Naive thymus-derived CD8-positive, alpha-beta T cell (primary cell): ENCODE measurements at places on chromosomes 11 and 22.
A peak's percentile ranks its signal among the peaks of the same experiment; 100 is the strongest.

DNA sequence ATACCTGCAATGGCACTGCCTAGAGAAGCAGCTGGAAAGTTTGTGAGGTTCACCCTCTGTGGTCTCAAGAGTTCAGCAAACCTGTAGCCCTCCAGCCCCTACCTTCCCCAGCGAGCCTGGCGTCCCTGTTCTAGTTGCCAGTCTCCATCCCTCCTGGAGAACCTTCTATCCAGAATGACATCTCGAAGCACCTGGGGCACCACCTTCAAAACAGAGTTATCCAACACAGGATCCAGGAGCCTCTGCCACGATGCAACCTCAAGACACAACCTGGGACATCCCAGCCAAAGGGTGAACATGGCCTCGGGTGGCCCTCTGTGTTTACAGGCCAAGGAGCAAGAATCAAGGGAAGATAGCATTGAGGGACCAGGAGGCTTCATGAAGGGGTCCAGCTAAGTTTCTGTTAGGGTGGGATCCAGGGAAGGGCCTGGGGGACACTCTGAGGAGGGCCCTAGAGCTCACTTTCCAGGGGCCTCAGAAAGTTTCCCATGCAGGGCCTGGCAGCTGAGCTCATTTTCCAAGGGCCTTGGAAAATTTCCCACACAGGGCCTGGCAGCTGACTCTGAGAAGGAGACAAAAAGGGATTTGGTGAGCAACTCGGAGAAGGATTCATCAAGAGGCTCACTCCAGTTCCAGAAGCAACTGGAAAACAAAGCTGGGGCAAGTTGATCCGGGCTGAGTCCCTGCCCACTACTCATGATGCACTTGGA, 36.9 kb upstream of the SYT13 start:
- DNase-seq, result no peak

DNA sequence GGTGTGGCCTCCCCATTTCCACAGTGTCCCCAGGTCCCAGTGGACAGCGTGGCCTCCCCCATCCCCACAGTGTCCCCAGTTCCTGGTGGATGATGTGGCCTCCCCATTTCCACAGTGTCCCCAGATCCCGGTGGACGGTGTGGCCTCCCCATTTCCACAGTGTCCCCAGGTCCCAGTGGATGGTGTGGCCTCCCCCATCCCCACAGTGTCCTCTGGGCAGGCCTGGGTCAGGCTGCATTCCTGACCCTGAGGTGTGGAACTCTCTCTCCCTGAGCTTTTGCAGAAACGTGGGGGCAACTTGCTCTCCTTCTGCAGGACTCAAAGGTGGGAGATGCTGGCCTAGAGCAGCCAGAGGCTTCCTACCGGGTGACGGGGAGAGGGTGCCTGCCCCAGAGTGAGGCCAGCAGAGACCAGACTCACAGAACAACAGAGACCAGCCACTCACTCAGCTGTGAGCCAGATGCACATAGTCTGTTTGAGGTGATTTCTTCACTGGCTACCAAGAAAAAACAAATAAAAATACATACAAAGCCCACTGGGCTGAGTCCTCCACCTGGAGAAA, 85.8 kb upstream of the FGF3 start:
- no peak for DNase-seq

GRCh38 chr22:48226026-48227013, 1463.9 kb downstream of the TBC1D22A start:
- no peak for DNase-seq

DNA sequence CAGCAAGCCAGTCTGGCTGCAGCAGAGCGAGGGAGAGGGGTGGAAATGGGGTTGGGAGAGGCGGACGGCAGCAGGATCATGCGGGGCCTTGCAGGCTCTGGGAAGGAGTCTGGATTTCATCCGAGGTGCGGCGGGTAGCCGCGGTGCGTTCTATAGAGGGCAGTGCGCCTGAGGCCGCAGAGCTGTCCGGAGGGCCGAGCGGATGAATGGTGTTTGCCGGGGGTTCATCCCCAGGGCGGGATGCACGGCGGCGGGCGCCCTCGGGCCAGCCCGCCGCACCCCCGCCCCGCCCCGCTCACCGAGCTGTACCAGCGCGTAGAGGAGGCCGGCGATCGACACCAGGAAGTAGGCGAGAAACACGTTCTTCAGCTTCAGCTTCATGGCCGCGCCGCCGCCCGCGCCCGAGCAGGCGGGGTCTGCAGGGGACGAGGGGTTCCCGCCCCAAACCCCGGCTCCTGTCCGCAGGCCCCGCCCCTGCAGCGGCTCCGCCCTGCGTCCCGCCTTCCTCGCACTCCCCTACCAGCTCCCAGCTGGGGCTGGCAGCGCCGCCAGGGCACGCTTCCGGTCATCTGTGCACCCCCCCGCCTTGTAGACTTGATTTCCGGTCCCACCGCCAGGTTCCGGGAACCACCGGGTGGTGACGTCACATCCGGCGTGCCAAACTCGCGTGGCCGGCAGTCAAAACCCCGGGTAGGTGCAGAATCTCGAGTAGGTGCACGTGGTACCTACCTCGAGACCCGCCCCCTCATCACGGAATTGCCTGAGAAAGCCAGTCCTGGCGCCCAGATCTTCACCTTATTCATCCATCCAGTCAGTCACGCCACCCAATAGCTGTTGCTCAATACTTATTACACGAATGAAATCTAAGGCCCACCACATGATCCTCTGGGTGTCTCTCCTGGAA, at the start of gene B3GAT3:
TSS of gene B3GAT3 (minus strand) at position 420 of the 904 bp plus-strand sequence. CDS start at position 381, 39 bp downstream.
- peak; percentile 96 for DNase-seq

DNA sequence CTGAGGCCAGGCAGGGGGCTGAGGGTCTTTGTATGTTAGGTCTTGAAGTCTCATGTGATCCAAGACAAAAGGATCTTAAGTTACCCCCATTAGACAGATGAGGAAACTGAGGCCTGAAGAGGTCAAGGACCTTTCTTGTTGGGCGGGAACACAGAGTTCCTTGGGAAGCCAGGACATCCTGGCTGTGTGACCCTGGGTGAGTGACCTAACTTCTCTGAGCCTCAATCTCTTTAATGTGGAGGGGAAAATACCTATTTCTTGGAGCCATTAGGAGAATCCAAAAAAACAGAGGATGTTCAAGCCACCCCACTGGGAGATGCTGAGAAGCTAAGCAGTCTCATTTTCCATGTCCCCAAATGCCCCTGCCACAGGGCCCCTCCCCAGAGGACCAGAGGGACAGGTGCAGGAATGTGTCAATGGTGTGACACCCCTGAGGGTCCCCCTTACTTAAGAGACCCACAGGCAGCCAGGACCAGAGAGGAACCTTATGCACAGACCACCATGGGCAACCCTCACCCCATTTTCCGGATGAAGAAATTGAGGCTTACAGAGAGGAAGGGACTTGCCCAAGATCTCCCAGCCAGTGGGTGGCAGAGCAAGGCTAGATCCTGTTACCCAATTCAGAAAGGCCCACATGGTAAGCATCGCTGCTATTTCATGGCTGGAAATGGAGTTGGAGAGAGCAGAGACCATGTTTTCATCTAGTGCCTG, 8.0 kb downstream of the RAC2 start:
- no peak for DNase-seq

- no peak for DNase-seq
Measured at GRCh38 chr11:70473873-70474690, 75.8 kb downstream of the CTTN start.

- DNase-seq, result no peak
Measured at GRCh38 chr11:11243590-11244469, 109.2 kb downstream of the CSNK2A3 start.

- DNase-seq, result peak; percentile 43
Measured at GRCh38 chr22:41198027-41198580, 7.0 kb upstream of the L3MBTL2 start.

DNA sequence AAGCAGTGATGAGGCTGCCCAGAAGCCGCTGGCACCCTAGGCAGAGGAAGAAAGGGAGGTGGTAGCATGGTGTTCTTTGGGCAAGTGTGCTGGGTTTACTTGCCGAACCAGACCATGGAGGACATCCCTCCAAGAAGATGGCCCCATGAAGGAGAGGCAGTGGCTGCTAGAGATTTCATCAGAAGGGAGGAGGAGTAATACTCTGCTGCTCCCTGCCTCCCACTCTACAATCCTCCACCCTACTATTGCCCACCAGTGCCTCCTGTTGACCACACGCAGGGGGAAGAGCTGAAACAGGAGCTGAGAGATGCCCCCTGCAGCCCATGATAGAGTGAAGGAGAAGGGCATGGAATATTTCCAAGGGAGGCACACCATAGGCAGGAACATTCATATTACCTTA, 51.0 kb upstream of the PRSS23 start:
- DNase-seq, result no peak
